ENCODE measurements at places on chromosomes 7 and 10.

DNA sequence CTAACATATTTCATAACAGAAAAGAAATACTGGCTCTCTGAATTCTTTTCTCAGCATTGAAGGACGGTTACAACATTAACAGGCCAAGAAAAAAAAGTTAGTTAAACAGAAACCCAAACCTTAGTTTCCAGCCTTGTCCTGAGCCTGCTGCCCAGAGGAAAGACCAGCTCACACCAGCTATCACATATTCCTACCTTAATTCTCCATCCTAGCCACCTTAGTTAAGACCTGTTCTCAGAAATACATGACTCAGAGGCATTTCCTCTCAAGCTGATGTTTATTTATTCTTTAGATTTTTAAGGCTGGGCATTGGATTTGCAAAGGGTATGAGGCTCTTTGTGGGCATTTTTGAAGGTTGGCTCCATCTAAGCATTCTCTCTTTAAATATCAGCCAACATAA, 34.3 kb upstream of the ADAM12 start:
- DNase-seq: no peak

DNA sequence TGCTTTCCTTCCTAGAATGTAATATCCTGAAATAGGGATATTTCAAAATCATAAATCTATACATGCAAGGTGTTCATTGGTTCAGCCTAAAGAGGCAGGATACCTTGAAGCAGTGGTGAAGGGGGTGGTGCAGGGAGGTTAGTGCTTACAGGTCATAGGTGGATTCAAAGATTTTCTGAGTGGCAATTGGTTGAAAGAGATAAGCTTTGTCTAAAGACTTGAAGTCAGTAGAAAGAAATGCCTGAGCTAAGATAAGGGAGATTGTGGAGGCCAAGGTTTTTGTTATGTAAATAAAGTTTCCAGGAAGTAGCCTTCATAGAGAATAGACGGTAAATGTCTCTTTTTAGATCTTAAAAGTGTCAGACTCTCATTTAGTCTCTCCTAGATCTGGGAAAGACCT, 741.2 kb upstream of the ZWINT start:
- DNase-seq: no peak

DNA sequence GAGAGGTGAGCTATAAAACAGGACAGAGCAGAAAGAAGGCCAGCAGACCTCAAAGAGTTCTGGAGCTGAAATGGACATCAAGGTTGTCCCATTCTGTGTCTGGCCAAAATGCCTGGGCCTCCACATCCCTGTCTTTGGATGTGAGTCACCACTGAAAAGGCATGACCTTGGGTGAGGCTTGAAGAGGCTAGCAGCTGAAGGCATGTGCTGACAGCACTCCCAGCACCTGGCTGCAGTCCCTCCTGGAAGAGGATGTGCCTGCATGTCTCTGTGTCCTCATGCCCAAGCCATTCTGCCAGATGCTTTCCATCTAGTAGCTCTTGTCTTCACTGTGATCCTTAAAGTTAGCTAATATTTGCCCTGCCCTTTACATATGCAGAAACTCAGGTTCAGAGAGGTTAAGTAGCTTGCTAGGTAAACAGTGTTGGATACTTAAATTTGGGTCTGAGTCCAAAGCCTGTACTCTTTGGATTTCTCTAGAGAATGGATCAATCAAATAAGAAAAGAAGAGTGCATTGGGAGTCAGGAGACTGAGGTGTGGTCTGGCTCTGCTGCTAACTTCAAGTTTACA, 35.8 kb downstream of the HECW1 start:
- no peak for DNase-seq

- peak; percentile 45 for DNase-seq
Measured at GRCh38 chr10:14382022-14382421, 51.3 kb upstream of the FRMD4A start.

DNA sequence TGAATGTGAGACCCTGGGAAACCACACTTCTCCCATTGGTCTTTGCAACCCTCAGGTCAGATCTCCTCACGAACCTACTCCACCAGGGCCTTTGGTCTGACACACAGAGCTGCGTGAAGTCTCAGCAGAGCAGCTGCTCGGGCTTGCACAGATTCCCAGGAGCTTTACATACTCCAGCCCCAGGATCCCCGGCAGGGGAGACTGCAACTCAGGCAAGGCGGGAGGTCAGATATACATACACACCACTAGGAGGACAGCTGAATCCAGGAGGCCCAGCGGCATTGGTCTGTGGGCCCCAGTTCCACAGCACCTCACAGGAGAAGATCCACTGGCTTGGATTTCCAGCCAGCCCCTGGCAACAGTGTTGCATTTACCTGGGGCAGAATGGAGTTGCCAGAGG, 239.2 kb downstream of the GPAM start:
- DNase-seq: no peak

GRCh38 chr7:87886875-87887274, 10.6 kb downstream of the DBF4 start:
- no peak for DNase-seq

GRCh38 chr7:30428246-30429155, 50.1 kb downstream of the NOD1 start:
- no peak for DNase-seq

- DNase-seq: no peak
Measured at GRCh38 chr7:27143023-27143949, at the start of gene HOXA5. Gene HOXA5, minus strand, starts transcription at chr7:27143681. Its CDS starts 74 bp downstream, at chr7:27143607.

- DNase-seq: no peak
Measured at GRCh38 chr10:22339761-22340328, 5.5 kb upstream of the SPAG6 start.

DNA sequence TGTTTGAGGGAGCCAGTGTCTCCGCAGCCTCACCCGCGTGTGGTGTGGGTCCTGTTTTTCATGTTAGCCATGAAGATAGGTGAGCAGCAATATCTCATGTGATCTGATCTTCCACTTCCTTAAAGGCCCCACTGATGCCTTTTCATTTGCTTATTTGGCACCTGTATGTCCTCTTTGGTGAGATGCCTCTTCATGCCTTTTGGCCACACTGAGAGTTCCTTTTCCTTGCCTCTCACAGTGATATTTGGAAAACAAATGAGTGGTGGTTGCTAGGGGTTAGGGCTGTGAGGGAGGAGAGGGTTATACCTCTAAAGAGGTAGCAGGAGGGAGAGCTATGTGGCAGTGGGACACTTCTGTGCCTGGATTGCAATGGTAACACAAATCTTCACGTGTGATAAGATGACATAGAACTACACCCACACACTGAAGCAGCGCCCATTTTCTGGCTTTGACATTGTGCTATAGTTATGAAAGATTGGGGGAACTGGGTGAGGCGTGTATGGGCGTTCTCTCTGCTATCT, 90.4 kb upstream of the TNS3 start:
- DNase-seq: no peak

GRCh38 chr7:92904244-92905131, 68.1 kb upstream of the CDK6 start:
- peak; percentile 79 for DNase-seq

DNA sequence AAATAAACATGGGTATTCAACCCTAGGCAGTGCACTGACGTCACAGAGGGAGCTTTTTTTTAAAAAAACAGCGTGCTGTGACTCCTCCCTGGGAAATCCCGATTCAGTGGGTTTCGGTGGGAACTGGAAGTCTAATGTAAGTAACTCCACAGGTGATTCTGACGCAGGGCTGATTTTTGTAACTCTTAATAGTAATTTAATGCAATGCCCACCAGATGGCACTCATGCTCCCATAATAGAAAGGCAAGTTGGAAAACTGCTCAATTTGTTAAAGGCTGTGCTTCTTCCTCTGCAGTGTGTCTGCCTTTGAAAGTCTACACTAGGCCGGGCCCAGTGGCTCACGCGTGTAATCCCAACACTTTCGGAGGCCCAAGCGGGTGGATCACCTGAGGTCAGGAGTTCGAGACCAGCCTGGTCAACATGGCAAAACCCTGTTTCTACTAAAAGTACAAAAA, 10.9 kb upstream of the RSU1 start:
- peak; percentile 78 for DNase-seq

DNA sequence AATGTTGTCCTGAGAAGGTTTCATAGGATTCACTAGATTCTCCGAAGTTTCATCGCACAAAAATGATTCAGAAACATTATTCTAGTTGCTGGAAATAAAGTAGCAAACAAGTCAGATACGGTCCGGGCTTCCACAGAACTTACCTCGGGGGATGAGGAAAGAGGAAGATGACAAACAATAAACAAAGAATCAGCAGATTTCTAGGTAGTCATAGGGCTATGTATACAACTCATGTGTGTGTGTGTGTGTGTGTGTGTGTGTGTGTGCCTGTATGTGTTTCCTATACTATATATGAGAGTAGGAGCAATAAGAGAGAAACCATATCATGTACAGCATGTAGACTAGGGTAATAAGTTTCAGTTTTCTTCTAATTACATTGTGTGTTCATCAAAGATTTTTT, 16.5 kb downstream of the TMEM236 start:
- no peak for DNase-seq

DNA sequence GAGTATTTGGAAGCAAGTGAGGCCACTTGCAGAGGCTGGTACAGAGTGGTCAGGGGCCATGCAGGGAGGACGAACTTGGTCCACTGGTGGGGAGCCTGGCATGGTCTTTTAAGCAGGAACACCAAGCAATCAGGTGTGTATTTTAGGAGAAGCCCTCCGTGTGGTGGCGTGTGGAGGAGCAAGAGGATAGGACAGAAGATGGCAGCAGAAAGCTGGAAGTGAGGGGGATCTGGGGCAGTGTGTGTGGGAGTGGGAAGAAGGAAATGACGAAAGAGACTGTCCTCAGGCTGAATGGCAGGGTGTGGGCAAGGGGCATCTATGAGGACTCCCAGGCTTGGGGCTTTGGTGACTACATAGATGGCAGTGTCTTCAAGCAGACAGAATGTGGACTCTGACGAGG, 51.2 kb downstream of the TEX36 start:
- DNase-seq: no peak

DNA sequence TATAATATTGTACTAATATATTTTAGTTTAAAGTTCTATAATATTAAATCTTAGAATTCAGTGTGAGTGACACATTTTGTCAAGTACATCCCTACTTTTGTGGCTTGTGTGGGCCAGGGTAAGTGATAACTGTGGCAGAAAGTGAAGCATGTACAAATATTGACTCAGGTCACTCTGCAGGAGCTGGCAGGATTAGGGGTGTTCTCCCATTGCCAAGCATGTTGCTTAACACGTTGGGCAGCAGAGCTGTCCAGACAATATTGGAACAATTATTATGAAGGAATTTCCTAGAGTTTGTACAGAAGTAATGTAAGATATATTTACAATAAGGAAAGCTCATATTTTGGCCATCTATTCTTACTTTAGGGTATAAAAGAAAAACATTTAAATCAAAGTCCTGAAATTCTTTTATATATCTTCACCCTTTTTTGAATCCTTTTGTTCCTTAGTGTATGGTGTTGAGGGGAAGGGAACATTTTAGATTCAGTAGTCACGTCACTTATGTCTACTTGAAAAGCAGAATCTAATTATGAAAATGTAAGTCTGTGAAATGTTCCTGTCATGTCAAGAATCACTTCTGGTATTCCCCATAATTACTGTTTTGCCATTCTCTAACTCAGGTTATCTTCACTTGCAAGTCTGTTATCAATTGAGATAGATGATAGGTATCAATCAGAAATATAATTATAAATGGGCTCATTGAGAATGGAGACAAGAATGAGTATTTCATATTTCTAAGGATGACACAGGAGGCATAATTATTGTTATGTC, 4.0 kb downstream of the HDAC9 start:
- no peak for DNase-seq

DNA sequence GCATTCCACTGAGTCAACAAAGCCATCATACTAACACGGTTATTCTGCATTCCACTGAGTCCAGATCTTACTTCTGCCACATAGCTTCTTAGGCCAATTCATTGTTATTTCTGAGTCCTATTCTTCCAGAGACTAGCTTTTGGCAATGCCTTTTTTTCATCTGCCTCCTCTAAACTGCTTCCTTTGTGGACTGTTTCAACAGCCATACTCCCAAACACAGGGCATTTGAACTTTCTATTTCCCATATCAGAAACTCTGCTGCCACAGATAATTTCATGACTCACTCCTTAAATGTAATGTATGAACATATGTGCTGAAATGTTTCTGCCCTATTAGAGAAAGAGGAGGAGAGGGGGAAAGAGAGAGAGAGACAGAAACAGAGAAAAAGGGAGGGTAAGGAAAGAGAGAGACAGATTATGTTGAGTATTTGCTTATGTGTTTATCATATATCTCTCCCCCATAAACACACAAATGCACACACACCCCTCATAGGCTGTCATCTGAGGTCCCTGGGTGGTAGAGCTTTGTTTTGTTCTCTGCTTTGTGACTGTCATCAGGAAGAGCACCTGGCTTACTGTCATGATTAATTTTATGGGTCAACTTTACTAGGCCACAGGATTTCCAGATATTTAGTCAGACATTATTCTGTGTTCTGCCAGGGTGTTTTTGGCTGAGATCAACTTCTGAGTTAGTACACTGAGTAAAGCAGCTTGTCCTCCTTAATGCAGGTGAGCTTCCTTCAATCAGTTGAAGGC, 308.0 kb upstream of the KCND2 start:
- DNase-seq: no peak

DNA sequence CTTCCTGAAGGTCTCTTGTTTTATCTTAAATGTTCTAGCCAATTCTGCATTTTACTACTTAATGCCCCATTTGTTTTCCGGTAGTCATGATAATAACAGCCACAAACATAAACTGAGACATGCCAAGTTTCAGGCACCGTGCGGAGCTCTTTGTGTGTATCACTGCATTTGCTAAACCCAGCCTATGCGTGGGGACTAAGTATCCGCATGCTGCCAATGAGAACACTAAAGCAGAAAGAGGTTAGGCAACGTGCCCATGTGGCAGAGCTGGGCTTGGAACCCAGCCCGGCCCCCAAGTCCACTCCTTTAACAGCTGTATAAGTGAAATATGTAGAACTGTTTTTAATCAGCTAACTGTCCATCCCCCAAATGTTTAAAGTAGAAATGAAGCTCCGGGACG, 54.1 kb downstream of the SLIT1 start:
- no peak for DNase-seq

- no peak for DNase-seq
Measured at GRCh38 chr7:89605362-89605761, 548.9 kb upstream of the STEAP1 start.

DNA sequence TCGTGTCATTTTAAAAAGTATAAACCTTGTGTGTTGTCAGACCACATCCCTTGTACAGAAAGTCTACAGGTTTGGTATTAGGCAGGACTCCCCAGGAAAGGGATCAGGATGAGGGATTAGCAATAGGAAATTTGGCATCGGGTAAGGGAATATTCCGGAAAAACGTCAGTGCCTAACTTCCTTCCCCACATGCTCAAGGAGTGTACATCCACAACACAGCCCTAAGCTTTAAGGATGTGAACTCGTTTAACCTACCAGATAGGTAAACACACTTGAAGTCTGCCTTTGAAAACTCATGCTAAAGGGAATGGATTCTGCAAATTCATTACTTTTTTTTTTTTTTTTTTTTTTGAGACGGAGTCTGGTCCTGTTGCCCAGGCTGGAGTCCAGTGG, 194.9 kb downstream of the SKIDA1 start:
- DNase-seq: no peak

GRCh38 chr7:142557971-142558582, 191.2 kb upstream of the PRSS1 start:
- peak; percentile 64 for DNase-seq

- DNase-seq: no peak
Measured at GRCh38 chr7:93245525-93246432, 13.6 kb downstream of the VPS50 start.

Data from CD4-positive, alpha-beta T cell treated with Interleukin-6 for 4 hours (primary cell).